ENCODE measurements at places on chromosomes 2 and 18.

GRCh38 chr2:135603543-135603942 is 72.3 kb downstream of the R3HDM1 start:
- no peak for DNase-seq

DNA sequence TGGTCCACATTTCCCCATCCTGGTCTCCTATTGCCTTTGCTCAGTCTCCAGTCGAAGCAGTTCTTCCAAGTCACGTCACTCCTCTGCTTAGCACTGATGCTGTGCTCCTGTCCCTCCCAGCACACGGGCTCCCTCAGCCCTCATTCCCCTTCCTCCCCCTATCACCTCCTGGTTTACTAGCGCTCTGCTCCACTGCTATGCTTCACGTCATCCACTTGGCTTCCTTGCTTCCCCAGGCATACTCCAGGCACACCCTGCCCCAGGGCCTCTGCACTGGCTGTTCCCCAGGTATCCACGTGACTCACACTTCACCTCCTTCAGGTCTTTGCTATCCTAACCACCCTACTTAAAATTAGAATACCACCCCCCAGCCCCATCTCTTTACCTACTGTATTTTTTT is 269.3 kb downstream of the GLI2 start:
- DNase-seq = no peak

DNA sequence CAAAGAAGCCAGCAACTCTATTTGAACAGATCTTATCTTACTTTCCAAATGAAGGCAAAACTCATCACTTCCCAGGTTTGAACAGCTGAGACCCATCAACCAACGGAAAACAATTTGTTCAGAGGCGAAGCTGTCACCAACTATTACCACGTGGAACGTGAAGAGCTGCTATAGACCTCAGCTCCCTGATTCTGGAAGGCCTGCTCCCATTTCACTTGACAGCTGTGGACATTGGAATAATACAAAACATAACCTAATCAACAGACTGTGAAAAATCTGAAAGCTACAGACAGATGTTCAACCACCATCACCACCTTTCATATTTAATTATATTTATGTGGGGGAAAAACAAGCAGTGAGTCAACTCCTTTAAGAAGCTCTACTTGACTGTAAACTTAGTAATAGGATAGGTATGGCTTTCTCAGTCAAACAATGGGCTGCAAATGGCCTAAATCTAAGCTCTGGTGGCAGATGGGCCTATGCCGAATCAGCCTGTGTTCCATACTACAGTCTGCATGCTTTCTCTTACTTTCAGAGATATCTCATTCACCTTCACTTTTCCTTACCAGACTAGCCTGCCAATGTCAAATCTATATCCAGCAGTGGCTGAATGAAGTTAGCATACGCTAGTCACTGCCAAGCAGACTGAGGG is 896.4 kb downstream of the TDRD15 start:
- DNase-seq = no peak

GRCh38 chr18:42025974-42026625 is 71.1 kb downstream of the PIK3C3 start:
- no peak for DNase-seq

DNA sequence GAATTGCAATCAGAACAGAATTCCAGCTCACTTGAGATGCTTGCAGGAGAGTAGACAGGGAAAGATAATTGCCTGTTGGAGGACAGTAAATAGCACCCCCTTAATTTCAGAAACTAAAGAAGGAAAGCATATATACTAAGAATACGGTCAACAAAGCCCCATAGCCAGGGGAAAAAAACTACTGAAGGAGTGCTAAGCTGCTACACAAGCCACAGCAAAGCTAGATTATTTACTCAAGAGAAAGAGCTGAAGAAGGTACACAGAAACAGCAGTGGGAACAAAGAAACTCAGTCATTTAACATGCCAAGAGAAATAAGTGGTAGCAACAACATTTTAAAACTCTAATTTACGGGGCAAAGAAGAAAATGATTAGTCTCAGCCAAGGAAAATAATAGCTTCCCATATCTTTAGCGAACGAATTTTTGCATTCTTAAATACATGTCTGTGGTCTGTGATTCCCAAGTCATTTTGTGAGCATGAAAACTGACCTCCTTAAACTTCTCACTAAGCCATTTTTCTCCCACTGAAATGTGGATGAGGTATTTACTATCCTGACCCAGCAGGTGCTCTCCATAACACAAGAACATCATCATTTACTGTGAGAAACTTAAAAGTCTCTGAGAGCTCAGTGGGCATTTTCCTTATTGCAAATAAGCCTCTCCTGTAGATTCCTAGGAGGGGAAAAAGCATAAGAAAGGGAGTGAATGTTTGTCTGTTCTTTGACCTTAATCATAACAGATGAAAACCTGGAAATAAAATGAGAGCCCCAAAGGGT is 196.0 kb downstream of the PAX3 start:
- no peak for DNase-seq

DNA sequence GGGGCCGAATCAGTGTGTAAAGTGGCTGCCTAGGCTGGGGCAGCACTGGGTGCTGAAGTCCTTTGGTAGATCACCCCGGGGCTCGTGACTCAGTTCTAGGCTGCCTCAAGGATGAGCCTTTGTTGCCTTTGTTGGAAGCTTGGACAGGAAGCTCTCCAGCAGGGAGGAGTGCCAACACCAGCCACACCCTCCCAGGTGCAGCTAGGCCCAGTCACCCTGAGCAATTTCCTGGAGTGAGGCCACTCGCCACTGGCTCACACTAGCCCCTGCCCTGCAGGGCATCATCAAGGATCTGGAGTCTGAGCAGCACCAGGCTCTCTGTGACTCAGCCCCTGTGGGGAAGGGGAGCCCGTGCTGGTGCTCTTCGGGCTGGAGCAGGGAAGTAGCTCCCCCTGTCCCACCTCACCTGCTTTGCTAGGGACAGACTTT is 6.7 kb upstream of the SDC1 start:
- DNase-seq = no peak

- DNase-seq = peak; percentile 55
Measured at GRCh38 chr18:49510393-49511115, 23.5 kb upstream of the C18orf32 start.

DNA sequence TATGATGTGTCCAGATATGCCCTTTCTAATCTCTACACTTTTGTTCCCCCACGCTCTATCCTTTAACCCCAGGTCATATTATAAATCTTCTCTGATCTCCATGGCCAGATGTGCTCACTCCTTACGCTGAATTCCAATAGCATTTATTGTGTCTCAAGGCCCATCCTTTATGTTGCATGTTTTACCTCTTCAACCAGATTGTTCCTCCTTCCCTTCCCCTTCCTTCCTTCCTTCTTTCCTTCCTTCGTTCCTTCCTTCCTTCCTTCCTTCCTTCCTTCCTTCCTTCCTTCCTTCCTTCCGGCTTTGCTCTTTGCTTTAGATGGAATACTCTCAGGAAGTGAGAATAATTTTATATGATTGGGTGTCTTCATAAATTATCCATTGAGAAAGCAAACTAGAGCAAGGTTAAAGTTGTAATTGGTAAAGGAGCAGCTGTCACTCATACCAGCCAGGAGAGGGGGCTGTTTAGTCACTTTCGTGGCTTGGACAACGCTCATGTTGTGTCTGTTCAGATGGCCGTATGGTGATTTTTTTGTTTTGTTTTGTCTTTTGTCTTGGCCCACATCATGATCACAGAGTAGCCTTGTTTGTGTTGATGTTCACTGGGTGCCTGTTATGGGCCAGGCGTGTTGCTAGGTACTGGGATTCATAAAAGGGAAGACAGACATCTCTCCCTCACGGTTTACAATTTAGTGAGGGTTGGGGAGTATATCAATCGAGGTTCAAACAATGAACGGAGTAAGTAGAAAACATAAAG is 68.0 kb downstream of the DAW1 start:
- DNase-seq = no peak
